ENCODE measurements at places on chromosomes 5 and 9.

- DNase-seq: no peak
These were observed 6.0 kb downstream of the NR3C1 start for GRCh38 chr5:143397302-143398052.

GRCh38 chr9:25261445-25261844 is 416.8 kb downstream of the TUSC1 start:
- no peak for DNase-seq

DNA sequence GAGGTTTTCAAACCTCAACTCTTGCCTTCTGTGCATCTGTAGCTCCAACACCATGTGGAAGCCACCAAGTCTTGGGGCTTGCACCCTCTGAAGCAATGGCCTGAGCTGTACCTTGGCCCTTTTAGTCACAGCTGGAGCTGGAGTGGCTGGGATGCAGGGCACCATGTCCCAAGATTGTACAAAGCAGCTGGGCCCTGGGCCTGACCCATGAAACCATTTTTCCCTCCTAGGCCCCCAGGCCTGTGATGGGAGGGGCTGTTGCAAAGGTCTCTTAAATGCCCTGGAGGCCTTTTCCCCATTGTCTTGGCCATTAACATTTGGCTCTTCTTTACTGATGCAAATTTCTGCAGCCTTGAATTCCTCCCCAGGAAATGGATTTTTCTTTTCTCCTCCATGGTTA is 11.8 kb upstream of the ENTREP1 start:
- no peak for DNase-seq

DNA sequence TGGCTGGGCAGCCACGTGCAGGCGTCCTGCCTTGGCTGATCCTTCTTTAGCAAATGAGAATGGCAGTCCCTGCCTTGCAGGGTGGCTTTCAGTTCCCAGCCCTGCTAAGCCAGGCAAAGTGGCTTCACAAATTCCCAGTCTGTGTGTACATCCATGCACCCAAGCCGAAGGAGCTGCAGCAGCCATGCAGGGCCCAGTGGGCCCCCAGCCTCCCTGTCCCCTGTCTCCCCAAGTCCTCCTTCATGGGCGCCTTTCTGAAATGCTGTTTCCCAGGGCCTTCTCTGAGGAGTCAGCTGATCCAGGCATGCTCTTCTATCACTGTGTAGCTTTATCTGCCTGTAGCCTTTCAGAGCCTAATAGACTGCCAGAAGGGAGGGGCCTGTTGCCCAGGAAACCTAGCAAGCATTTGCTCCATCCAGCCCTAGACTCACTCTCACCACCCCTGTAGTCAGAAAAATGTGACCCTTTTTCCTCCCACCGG is 47.4 kb upstream of the SHC3 start:
- no peak for DNase-seq

- no peak for DNase-seq
These were observed 100.3 kb downstream of the KIF4B start for GRCh38 chr5:155113888-155114287.
